NCI-H1105 treated with DMSO at 0.1 percent for 48 hours (cell line): ENCODE measurements at places on chromosomes 2 and 18.

DNA sequence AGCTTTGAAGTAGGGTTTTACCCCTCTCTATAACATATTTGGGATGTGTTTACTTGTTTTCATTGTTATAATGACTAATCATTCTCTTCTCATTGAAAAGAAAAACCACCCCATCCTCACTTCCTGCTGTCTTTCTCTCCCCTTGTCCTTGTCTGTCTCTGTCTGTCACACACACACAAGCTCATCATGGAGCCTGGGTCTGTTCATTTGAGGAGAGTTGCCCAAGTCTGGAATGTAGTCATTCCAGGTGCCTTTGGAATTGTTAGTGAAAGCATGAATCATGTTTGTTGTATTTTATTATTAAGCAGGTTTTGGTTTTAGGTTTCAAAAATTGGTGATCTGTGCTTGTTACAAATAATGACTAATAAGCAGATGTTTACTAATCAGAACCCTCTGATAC, 133.5 kb upstream of the IL1R2 start:
- no peak for DNase-seq

- DNase-seq = no peak
These were observed 37.9 kb upstream of the PPP1CB start for GRCh38 chr2:28713577-28714298.

DNA sequence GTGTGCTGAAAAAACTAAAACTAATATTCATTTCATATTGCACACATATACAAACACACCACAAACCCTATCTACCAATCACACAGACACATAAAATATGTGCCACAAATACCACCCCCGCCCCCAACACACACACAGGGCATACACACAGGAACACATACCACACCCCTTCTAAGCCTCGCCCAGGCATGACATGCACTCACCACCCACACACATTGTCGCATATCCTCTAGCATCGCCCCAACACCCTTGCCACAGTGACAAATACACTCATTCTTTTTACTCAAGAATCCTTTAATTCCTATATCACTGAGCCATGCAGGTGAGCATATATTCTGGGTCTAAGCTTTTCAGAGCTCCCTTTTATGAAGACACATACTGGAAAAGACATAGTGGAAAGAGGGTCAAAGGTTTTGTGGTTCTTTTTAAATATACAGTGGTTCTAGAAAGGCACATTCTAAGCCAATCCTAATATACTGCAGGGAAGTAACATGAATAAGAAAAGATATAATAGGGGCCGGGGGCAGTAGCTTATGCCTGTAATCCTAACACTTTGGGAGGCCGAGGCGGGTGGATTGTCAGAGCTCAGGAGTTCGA, 24.5 kb upstream of the LCLAT1 start:
- DNase-seq = no peak

- DNase-seq = no peak
These were observed 132.2 kb downstream of the SMAD7 start for GRCh38 chr18:48818329-48819254.

GRCh38 chr2:105473011-105473410, 74.2 kb upstream of the FHL2 start:
- DNase-seq = no peak
